Uterus (tissue), 4 donors: ENCODE measurements at places on chromosomes 4 and X. TPM values are rescaled to one million over a fixed set of nuclear protein-coding genes. Genes with fewer than 3 reads are reported as not detected.

DNA sequence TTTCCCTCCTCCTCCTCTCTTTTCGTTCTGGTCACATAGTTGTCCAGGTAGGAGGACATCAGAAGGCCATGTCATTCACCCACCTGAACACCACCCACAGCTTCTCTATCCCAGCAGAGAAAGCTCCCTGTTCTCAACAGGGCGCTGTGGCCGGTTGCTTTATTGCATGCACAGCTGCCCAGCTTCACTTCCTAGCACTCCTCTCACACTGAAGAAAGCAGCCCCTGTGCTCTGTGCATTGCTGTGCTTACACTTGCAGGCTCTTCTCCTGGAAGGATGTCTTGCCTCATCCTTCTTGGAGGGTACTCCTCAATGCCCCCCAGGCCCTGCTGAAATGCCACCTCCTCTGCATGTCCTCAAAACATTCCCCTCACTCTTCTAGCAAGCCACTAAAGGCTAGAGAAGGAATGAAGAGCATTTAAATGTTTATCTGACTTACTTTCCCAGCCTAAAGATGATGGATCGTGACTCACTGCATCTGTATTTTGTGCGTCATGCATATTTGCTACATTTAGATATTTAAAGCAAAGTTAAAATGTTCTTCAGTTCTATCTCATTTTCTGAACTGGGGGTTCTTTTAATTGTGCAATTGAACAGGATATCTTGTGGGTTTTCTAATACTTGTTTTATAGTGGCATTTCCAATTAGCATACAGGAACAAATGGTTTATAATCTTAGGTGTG lies 186.4 kb upstream of the PUDP start:
- H3K4me1 ChIP-seq: no peaks in the 10 kb centered on the region
- H3K27me3 ChIP-seq: no peaks in the 10 kb centered on the region
- no peak overlapping the region for H3K27ac ChIP-seq
- DNase-seq: no peak
- H3K4me3 ChIP-seq: no peak overlapping the region
- no peaks in the 10 kb centered on the region for H3K36me3 ChIP-seq

NUDT10 gene
- 3.8 TPM for total RNA-seq

MAGEC1 gene
- not detected for total RNA-seq

EDA gene
- 0.51 TPM for total RNA-seq

DNA sequence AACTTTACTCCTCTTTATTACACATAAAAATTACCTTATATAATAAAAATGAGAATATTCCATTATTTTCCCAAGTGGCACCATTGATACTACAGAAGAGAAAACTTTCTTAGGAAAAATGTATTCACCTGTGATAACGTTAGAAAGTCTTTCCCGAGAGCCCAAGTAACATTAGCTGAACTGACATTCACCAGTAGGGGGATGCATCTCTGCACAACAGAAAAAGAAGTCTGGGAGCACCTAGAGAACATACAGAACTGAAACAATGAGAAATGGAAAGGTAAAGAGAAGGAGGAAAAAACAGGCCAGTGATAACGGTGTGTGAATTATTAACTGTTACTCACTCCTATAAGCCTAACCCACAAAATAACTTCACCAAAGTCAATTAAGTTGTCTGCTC lies 423.3 kb downstream of the CENPC start:
- H3K27ac ChIP-seq: no peak overlapping the region
- H3K36me3 ChIP-seq: no peaks in the 10 kb centered on the region
- DNase-seq: no peak

DNA sequence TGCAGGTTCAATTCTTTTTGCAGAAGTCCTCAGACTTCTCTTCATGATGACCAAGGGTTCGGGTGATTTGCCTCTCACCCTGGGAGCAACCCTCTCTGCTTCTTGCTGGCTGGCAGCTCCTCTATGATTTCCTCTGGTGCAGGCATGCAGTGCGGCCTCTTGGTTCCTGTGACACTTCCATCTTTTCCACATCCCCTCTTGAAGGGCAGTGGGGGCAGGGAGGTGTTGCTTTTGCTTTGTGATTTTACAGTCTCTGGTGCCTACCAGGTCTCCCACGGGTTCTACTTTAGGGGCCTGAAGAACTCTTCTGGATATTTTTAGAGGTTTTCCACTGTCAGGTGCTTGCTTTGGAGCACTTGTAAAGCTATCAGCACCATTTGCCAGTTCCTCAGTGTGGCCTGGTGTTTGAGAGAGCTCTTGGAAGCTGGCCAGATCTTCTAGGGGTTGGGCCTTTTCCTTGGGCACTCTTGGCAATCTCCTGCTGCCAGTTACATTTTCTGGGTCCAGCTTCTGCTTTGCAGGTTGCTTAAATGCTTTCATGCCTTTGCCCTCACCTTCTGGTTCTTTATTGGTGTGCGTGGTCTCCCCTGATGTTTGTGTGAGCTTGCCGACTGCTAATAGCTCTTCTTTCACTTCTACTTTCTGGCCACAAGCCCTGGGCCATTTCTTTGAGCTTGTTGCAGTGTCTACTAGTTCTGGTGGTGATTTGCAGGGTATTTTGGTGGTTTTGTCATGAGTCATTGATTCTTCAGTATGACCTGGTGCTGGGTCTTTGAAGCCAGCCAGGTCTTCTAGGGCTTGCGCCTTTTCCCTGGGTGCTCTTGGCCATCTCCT lies 11.5 kb upstream of the CHST7 start:
- H3K27ac ChIP-seq: no peak overlapping the region
- no peak overlapping the region for H3K4me3 ChIP-seq
- H3K27me3 ChIP-seq: no peaks in the 10 kb centered on the region

DNA sequence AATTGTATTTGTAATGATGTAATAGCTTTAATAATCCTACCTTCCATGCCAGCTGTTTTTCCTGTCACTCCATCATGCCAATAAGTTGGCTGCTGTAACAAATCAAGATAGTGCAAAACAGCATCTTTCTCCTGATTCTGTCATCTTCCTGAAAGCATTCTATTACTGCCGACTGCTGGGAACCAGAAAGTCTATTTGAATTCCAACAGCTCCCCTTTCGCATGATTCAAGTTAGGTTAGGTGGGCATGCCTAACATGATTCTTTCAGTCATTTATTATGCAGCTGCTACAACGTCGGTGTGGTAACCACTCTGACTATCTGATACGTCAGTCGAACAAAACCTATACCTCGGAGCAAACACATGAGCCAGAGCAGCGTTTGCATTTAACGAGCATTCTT lies 127.9 kb upstream of the DMD start:
- H3K36me3 ChIP-seq: no peaks in the 10 kb centered on the region
- H3K4me1 ChIP-seq: no peaks in the 10 kb centered on the region
- no peak for DNase-seq
- H3K4me3 ChIP-seq: no peak overlapping the region
- H3K27ac ChIP-seq: no peak overlapping the region

GRCh38 chr4:155140889-155141288 lies 67.5 kb upstream of the NPY2R start:
- no peak overlapping the region for H3K4me3 ChIP-seq
- no peak for DNase-seq
- H3K4me1 ChIP-seq: no peaks in the 10 kb centered on the region
- no peaks in the 10 kb centered on the region for H3K27me3 ChIP-seq
- no peaks in the 10 kb centered on the region for H3K36me3 ChIP-seq

FRG2 gene
- total RNA-seq: not detected

DNA sequence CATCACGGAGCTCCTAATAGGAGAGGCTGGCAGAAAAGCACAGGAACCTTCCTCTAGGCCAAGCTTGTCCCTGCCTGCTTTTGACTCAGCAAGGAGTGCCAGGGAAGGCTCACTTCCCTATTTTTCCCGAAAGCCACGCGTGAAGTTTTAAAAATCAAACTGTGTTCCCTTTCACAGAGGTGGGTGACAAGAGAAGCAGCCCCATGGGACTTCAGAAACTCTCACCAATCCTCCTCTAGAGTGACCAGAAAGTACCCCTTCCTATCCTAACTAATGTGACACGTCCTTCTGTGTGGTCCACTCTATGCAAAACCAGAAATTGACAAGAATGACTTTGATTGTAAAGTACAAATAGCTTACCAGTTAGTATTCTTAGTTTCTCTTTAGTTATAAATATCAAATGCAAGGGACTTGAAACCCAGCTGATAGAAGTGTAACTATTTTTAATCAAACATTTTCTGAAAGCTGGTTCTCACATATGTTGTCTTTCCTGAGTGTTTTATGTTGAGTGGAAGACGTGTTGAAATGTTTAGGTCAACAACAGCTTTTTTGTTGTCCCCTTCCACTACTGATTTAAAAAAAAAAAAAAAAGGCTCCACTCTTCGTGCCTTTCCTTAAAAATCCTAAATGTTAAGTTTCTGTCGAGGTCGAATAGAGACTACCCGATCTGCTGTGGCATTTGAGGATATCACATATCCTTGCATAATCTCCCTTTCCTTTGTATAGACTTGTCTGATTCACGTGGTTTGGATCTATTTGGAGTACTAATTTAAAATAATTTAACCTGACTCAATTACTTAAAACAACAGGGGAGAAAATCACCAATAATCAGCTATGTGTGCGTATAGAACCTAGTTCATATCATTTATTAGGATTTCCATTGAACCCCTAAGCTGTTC lies 42.1 kb downstream of the NFKB1 start:
- no peaks in the 10 kb centered on the region for H3K27me3 ChIP-seq
- no peaks in the 10 kb centered on the region for H3K4me1 ChIP-seq
- no peak overlapping the region for H3K27ac ChIP-seq
- no peak for DNase-seq
- H3K36me3 ChIP-seq: no peaks in the 10 kb centered on the region

DNA sequence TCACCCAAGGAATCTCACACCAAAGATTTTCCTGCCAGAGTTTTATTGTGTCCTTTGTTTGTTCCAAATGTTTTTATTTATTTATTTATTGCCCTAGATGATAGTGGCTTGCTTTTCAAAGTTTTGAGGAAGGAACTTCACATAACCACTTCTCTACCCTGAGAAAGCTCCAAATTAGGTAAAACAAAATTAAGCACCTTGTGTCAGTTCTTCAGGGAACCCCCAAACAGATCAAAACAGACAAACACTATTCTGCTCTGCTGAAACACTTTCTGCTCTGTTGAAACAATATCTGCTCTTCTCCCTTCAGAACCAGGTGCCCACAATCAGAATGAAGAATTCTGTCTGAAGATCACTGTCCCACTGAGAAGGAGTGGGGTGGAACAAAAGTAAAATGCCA lies 16.5 kb upstream of the CYBB start:
- H3K27ac ChIP-seq: no peak overlapping the region
- H3K27me3 ChIP-seq: no peaks in the 10 kb centered on the region
- H3K36me3 ChIP-seq: no peaks in the 10 kb centered on the region
- no peak overlapping the region for H3K4me3 ChIP-seq
- no peak for DNase-seq
- no peaks in the 10 kb centered on the region for H3K4me1 ChIP-seq

- no peak overlapping the region for H3K27ac ChIP-seq
- no peaks in the 10 kb centered on the region for H3K27me3 ChIP-seq
- no peak for DNase-seq
- H3K4me1 ChIP-seq: no peaks in the 10 kb centered on the region
- no peak overlapping the region for H3K4me3 ChIP-seq
Measured at GRCh38 chr4:126144543-126145237, 829.9 kb downstream of the FAT4 start.

XG gene
- total RNA-seq: not detected

ODAM gene
- total RNA-seq: not detected
